ENCODE measurements at places on chromosomes 4 and X.

DNA sequence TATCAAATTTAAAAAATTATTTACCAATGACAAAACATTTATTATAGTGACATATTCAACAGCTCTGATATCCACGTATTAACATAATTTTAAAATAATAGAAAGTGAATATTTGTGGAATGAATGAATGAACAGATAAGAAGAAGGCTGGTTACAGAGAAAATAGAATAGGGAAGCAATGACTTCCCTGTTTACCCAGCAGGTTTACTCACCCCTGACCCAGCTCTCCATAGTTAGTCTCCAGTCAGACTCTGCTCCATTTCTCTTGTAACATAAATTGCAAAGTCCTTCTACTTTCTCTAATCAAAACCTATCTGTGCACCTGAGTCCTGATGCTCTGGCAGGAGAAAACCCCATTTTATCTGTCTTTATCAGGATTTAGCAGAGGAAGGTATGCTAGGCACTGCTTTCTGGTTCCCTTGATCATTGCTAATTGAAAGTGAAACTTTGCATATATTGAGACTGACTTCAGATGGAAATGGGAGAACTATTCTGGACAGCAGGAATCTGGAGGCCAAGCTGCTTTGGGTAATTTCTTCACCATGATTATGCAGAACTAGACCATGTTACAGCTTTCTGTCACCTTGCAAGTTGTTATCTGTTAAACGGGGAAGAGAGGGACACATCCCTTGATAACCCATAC is 363.0 kb downstream of the FAT4 start:
- DNase-seq = no peak

- no peak for DNase-seq
Measured at GRCh38 chr4:96833831-96834230, 993.9 kb downstream of the PDHA2 start.

- DNase-seq = no peak
Measured at GRCh38 chr4:145563293-145563985, 55.7 kb upstream of the MMAA start.

GRCh38 chr4:171891038-171891437 is 77.8 kb downstream of the GALNTL6 start:
- DNase-seq = no peak

- DNase-seq = no peak
Measured at GRCh38 chr4:97414161-97414560, 729.1 kb downstream of the STPG2 start.

- DNase-seq = no peak
Measured at GRCh38 chrX:77061545-77061944, 385.6 kb upstream of the FGF16 start.

GRCh38 chrX:9923357-9923756 is 43.8 kb upstream of the CLDN34 start:
- DNase-seq = no peak

DNA sequence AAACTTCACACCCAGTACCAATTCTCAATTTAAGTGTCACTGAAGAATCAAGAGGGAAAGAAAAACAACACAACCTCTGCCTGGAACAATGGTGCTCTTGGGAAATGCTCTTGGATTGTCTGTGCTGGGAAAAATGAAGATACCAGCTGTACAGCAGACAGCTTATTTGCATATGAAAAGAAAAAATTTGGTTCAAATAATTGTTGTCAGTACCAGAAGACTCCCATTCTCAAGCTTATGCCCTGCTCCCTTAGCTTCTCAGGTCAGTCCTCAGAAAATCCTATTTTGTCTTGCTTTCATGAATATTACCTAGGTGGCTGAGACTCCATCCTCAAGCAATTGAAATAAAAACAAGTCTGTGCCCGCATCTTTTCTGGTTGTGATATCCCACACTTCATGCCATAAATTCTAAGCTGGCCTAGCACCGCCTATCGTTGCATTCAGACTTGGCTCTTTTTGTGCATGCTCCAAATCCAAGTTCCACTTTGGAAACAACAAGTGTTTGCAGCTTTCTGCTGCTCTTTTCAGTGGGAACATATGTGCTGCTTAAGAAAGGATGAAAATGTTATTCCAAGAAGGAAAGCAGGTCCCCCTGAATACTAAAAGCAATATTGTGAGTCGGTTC is 431.6 kb downstream of the INPP4B start:
- DNase-seq = no peak

DNA sequence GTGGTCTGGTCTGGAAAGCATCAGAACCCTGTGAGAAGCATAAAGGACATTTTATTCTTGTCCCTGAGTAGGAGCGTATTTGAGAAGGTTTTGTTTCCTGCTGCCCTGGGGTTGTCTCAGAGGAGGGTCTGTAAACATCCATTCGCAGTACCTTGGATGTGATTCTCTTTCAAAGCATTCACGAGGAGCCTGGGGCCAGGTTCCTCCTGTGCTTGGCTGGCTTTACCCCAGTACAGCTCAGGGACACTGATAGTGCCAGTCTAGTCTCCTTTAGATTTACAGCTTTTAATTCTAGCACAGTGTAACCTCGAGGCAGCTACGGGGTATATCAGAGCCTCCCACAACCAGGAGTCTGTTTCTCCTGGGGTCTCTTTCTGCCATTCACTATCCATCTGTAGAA is 2.7 kb downstream of the CLRN2 start:
- DNase-seq = no peak

GRCh38 chrX:7261672-7262332 is 113.8 kb upstream of the PUDP start:
- no peak for DNase-seq

DNA sequence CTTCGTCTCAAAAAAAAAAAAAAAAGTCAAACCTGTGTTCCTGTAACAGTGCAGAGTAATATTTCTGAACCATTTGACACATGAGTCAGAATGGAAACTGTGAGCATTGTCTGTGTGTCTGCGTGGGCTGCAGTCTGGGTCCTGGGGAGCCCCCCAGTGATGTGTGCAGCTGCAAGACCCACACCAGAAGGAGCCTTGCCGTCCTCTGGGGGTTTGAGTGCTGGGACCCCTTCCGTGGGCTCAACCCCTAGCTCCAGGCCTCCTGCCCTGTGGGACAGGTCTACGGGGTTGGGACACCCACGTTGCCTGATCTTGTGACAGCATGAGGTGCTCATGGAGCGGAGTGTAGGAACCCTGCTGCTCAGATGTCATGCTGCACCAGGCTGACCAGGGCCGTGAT is 43.7 kb downstream of the DDX3X start:
- DNase-seq = no peak

- peak; percentile 22 for DNase-seq
Measured at GRCh38 chr4:87007528-87008446, 73.0 kb downstream of the AFF1 start.

DNA sequence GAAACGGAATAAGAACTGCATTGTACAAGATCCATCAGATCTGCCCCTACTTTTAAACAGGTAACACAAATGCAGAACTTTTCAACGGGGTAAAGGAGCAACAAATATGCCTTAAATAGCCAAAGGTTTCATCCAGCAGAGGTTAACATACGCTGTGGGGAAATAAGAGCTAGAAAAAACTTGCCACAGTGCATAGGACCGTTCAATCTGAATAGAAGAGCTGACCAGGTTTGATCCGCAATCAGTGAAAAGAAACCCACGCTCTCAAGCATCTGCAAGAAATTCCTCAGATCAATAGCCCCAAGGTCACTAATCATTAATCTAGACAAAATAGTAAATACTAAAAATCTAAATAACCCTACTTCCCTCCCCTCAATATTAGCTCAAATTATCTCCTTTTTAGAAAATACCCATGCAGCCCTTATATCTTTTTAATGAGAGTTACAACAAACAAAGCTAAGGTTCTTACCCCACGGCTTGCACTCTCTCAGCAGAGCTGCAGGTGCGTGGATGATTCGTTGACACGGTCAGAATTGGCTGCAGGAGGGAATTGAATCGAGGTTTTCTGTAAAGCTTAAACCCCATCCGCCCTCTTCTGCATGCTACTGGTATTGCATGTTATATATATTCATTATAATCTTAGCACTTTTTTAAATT is at the start of gene TLR10:
Gene TLR10 (minus strand): TSS at position 539 of the 657 bp plus-strand sequence. CDS start 7,400 bp downstream, outside the sequence.
- no peak for DNase-seq

DNA sequence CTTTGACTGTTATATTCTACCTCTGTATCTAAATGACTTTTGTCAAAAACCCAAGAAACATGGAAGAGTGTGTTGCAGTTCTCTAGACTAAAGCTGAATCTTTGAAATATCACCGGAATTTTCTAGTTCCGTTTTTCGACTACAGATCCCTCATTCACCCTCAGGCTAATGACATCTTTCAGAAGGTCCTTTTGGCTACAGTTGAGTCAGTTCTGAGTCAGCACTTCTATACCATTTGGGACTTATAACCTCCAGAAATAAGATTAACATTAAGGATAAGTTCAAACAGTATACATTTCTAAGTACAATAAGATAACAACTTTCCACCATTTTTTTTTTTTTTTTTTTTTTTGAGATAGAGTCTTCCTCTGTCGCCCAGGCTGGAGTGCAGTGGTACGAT is 331.0 kb upstream of the CPXCR1 start:
- no peak for DNase-seq

GRCh38 chr4:184851200-184851541 is 25.4 kb upstream of the ACSL1 start:
- no peak for DNase-seq

GRCh38 chrX:71618303-71618721 is at the start of gene CXCR3:
TSS of gene CXCR3 (minus strand) at chrX:71618511. CDS start at chrX:71618449, 62 bp downstream.
- DNase-seq = no peak

GRCh38 chr4:126386512-126386911 is 1071.8 kb downstream of the FAT4 start:
- DNase-seq = no peak

- DNase-seq = no peak
Measured at GRCh38 chr4:40265910-40266274, 69.1 kb downstream of the RHOH start.

DNA sequence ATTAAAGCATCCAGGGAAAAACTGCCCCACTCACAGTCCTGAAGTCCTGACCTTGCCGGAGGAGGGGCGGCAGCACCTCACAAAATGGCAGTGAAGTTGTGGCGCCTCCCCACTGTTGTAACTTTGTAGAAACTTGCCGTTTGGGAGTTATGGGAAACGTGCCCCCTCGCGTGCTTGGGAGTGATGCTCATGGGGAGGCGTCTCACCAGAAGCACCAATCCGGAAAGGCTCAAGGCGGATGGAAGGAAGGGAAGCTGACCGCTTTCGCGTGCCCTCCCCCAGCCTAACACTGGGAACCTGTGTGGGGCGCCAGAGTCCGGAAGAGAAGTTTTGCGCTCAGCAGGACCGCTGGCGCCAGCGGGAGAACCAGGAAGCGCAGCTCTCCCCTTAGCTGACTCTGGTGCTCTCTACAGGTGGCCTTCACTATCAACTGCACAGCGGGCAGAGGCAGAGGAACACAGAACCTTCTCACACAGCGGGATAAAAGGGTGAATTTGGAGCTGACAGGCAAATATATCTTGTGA is at the start of the genes CT45A10 and SAGE1:
Gene CT45A10 (minus strand): TSS at position 151 of the 524 bp plus-strand sequence. CDS start 8,100 bp downstream, outside the sequence.
Gene SAGE1 (plus strand): TSS at position 423 of the 524 bp plus-strand sequence. CDS start 2,527 bp downstream, outside the sequence.
- DNase-seq = no peak

GRCh38 chr4:151983854-151984253 is 223.0 kb upstream of the GATB start:
- DNase-seq = no peak

DNA sequence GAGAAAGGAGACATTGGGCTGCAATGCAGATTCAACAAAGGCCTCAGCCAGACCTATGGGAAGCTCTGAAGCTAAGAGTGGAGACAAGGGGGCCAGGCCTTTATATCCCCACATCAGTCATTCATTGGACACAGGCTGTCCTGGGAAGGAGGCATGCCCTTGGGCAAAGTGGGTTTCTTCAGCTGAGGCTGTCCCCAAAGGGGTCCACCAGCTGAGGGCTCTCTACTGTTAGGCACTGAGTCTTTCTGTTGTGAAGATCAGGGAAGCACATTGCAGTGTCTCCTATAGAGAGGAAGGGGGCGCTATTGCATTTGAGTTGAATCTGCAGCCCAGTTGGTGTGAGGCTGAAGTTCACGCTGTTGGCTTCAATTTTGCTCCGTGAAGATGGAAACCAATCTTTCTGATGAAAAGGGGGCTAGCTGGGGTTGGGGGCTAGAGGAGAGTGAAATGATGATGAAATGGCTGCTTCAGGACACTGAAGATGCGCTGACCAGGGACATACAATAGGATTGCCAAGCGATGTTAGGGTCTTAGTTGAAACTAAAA is 48.0 kb downstream of the SLC25A5 start:
- peak; percentile 63 for DNase-seq

- DNase-seq = no peak
Measured at GRCh38 chr4:85455942-85456341, 19.0 kb upstream of the ARHGAP24 start.
